ENCODE measurements at places on chromosomes 5 and 9. TPM values are rescaled to one million over a fixed set of nuclear protein-coding genes. Genes with fewer than 3 reads are reported as not detected.

Gene TNFSF8
- total RNA-seq, result 0.57 TPM

Gene SCGB3A2
- not detected for total RNA-seq

Gene PAPPA
- 1.1 TPM for total RNA-seq

Gene CARD6
- 7.1 TPM for total RNA-seq

DNA sequence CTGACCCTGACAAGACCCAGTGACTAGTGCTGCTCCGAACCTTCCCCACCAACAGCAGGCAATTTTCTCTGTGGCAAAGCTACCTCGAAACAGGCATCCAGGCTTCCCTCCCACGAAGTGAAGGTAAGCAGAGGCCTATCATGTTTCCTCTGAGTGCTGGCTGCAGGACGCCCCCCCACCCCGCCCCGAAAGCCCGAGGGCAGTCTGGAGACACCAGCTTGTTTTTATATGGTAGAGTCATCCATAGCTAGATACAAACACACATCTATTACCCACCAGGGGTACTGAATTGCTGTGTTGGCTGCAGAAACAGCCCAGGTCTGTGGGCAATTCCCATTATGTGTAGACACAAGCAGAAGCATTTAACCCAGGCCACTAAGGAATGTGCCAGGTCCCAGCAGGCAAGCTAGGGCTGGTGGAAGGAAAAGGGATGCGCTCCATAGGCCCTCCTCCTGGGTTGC, 40.4 kb downstream of the LIX1 start:
- DNase-seq, result no peak

- DNase-seq, result no peak
Observed at GRCh38 chr9:121362813-121363621, 7.0 kb downstream of the STOM start.

DNA sequence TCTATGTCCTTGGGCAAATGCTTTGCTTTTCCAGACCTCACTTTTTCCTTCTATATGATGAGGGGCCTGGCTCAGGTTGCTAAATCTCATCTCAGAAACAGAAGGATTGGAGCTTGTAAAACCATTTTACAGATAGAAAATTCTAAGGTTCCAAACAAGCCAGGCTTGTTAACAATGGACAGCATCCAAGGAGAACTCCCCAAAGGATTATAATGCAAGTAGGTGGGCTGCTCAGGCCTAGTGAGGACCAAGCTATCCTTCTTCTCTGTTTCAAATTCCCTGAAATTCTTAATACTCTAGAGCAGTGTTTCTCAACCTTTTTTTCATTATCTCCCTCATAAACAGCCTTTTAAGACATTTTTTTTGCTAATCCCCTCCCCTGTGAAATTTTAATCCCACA, 269.8 kb downstream of the TMEM38B start:
- no peak for DNase-seq

GRCh38 chr5:90866915-90867731, 308.5 kb downstream of the ADGRV1 start:
- DNase-seq, result no peak

DNA sequence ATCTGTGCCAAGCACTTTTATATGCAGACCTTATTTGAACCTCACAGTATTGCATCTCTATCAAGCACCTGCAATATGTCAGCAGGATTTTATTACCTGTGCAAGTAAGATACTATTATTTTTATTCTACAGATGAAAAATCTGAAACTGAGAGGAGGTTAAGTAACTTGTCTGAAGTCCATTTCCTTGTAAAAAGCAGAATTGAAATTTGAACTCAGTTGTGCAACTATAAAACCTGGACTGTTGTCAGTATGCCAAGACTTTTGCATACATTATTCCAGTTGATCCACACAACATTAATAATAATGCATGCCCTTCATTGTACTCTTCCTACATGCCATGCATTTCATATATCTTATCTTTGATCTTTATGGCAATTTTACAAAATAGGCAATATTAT, 82.2 kb upstream of the BRINP1 start:
- DNase-seq, result no peak

DNA sequence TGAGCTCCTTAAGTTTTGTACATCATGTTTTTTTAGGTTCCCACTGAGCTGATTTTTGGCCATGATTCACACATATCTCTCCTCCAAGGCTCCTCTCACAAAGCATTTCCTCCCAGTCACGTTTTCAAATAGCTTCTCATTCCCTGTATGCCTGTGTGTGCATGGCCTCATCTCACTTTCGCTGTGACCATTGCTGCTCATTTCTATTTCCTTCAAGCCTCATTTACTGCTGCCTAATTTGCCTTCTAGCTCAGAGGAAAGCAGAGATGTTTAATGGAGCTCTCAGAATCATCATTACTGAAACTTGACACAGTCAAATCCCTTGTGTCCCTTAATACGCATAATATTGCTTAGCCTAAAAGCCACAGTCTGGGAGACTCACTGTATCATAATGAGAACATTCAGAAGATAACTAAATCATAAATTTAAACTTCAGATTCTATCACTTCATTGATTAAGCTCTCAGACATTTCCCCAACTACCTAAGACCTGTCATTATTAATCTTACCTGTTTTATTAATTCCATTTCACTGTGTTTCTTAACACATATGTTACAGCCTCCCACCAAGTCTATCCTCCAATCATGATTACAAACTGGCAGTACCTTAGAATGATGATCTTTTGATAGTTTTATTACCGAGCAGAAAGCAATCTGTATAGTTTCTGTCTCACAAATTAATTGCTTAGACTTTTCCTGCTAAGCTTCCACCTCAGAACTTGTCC, 278.3 kb upstream of the PTGER4 start:
- DNase-seq, result no peak

DNA sequence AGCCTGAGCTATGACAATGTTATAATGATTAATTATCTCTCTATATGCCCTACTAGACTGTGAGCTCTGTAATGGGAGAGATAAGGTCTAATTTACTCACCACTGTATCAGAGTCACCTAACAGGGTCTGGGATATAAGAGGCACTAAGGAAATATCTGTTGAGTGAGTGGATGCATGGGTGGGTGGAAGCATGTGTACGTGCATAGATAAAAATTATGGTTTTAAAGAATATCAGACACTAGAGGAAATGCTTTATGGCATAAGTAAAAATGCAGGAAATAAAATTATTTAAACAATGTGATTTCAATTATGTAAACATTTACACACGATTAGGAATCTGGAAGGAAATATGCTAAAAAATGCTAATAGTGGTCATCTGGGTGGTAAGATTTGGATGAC, 137.8 kb downstream of the SPOCK1 start:
- no peak for DNase-seq

GRCh38 chr5:97408331-97408730, 225.3 kb upstream of the RIOK2 start:
- no peak for DNase-seq

- DNase-seq, result peak; percentile 46
Observed at GRCh38 chr5:88672644-88673252, 210.2 kb downstream of the MEF2C start.

DNA sequence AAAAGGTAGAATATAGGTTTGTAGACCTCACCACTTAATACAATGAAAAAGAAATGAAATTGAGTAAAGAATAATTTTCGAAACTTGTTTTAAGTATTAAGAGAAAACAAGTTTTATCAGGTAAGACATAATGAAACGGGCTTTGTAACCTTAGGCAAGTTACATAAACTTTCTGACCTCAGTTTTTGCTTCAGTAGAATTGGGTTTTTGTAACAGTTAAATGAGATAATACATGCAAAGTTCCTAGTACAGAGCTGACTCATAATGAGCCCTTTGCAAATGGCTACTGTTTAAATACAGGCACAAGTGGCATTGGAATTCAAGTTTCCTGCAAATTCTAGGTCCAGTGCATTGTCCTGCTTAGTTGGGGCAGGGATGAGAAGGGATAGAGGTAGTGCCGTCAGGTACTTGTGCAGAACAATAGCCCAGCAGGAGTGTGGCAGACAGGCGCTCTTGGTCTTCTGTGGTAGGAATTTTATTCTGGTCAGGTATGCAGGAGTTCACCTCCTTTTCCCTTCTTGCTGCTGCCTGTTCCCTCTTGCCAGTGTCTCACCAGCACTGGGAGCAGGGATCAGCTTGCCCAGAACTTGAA, 203.8 kb downstream of the PBX3 start:
- DNase-seq, result no peak

DNA sequence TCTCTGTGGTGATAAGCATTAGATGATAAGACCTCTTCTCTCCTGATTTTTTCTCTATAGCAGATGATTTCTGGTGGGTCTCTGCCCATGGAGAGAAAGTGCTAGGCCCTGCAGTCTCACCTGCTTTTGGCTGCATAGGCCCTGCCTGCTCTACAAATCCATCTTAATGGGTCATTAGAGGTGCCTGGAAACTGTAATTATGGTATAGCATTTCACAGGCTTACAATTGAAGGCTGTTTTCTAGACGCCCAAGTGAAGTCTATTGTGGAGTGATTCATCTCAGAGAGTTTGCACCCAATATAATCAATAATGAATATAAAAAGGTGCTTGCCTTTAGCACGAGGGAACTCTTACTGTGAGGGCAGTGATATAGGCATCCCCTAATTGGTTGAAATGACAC, 33.8 kb downstream of the NEUROG1 start:
- no peak for DNase-seq

GRCh38 chr9:99037769-99038483, 67.0 kb upstream of the TGFBR1 start:
- DNase-seq, result no peak

DNA sequence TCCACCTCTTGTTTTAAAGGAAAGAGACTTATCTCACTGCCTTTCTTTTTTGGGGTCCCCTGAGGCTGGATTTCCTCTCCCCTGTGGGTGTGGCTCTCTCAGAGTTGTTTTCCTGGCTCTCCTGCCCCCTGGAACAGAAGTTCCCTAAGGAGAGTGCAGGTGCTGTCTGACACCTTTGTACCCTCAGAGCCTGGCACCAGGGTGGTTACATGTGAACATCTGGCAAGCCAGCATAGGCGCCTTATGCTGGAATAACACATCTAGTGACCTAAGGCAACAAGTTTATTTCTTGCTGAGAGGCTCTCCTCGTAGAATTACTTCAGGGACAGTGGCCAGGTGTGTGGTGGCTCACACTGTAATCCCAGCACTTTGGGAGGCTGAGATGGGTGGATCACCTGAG, 172.9 kb upstream of the PTCH1 start:
- DNase-seq, result no peak

DNA sequence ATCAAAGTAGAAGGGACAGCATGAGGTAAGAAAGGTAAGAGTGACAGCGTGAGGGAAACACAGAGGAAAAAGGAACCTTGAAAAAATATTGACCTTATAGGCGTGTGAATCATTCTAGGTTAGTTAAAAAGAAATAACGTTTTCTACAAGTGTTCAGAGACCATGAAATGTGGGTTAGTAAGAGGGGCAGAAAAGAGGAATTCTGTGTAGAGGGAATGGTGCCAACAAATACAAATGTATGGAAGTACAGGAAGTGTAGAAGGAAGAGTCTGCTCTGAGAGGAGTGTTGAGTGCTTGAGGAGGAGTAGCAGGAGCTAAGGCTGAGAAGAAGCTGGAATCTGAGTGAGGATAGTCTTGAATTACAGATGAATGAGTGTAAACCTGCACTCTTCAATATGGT, 418.6 kb upstream of the RIOK2 start:
- DNase-seq, result no peak

DNA sequence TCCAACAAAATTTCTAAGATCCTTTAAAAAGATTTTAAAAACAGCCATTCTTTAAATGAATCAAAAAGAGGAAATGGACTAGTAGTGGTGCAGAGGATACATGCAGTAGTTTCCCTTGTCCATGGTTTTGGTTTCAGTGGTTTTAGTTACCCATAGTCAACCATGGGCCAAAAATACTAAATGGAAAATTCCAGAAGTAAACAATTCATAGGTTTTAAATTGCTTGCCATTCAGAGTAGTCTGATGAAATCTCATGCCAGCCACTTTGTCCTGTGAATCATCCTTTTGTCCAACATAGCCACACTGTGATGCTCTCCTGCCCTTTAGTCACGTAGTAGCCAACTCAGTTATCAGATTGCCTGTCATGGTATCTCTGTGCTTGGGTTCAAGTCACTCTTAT, 286.1 kb downstream of the ANXA1 start:
- no peak for DNase-seq

DNA sequence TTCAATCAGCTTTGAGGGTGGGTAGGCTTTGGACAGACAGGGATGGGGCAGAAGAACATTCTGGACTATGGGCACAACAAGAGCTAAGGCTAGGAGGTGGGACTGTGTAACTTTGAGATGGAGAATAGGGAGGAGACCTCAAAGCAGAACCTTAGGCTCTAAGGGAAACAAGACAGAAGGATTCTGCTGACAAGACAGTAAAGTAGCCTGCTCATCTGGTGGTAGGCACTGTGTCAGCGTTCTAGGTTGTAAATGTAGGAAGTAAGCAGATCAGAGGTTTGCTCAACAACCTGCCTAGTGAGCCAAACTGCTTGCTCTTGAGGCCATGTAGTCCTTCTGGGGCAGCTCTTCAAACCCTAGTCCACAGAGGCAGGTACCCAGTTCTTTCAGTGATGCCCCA, 15.0 kb upstream of the IL12B start:
- no peak for DNase-seq

Measured in Right ventricle myocardium inferior (tissue), 1 donor.